ENCODE measurements at places on chromosomes 6 and 20.

- no peak for DNase-seq
Observed at GRCh38 chr6:170224694-170225660, 65.9 kb downstream of the DLL1 start.

DNA sequence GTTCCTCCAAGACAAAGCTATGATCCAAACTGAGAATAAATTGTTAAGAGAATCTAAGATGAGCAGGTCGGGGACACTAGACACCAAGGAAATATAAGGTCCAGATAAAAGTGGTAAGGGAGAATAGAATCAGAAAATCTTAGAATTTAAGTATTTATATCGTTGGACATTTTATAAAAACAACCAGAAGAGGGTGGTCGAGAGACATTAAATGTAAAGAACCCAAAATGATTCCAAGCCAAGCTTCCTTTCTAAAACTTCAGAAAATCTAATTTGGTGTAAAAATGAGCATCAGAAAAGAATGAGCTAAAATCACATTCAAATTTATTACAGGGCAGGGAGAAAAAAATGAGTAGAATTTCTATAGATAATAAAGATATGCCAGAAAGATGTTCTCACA, 97.8 kb upstream of the OGFRL1 start:
- DNase-seq, result no peak

GRCh38 chr20:29325304-29325640, 1932.2 kb upstream of the DEFB115 start:
- DNase-seq, result no peak

GRCh38 chr20:11375335-11375734, 542.4 kb upstream of the BTBD3 start:
- no peak for DNase-seq

- no peak for DNase-seq
Observed at GRCh38 chr6:19999319-20000191, 162.4 kb downstream of the ID4 start.

GRCh38 chr20:49501917-49502316, 19.4 kb upstream of the KCNB1 start:
- DNase-seq, result no peak
